ENCODE measurements at places on chromosomes 11 and 22.

- no peak for DNase-seq
Measured at GRCh38 chr11:9459667-9460321, 1.0 kb upstream of the ZNF143 start.

DNA sequence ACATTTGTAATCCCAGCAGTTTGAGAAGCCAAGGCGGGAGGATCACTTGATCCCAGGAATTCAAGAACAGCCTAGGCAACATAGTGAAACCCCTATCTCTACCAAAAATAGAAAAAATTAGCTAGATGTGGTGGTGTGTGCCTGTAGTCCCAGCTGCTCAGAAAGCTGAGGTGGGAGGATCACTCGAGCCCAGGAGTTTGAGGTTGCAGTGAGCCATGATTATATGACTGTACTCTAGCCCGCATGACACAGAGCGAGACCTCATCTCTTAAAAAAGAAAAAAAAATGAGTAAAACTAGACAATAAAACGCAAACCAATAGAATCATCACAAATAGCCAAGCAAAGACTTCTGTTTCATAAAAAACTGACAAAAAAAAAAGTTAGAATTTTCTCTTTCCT, 21.8 kb downstream of the NUCB2 start:
- DNase-seq, result no peak

DNA sequence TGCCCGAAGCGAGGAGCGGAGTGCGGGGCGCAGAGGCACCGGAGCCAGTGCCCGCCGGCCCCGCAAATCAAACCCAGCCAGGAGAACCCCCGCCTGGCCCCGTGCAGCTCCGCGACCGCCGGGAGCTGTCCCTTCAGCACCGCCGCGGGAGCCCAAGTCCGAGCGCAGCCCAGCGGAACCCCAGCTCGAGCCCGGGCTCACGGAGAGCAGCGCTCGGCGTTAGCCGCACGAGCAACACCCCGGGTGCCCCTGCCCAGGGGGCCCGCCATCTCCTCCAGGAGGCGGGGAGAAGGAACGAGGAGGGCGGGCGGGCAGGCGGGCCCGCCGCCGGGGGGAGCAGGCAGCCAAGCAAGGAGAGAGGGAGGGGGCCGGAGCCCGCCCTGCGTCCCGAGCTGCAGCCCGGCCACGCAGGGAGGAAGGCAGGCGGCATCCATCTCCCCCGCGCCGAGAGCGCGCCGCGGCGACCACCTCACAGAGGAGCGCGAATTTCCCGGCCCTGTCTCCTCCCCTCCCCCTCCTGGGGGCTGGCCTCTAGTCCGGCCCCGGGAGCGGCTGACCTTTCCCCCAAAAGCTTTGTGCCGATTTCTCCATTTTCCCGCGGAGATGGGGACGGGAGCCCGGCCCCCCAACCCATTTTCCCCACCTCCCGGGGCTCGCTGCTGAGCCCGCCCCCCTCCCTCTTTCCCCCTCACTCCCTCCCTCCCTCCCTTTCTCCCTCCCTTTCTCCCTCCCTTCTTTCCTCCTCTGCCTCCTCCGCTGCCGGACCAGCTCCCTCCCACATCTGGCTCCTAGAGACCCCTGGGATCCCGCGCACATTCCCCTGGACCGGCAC, 621 bp downstream of the KCNC1 start:
- DNase-seq, result peak; percentile 94

GRCh38 chr22:44220727-44221680, 40.3 kb downstream of the PARVG start:
- no peak for DNase-seq

DNA sequence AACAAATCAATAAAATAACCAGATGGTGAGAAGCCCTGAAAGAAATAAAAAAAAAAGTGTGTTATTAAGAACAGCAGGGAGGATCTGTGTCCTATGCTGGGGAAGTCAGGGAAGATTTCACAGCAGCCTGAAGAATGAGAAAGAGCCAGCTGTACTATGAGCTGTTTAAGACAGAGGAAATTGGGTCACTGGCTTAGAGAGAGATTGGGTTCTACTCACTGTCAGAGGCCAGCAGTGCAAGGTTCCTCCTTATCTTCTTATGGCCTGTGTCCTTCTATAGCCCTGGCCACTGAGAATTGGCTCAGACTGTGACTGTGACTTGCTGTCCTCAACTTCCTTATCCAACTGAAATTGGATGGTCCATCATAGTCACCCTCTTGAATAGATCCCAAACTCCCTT, 54.8 kb upstream of the FDX1 start:
- DNase-seq, result no peak
